ENCODE measurements at places on chromosomes 2 and 18.

- peak; percentile 23 for DNase-seq
These were observed 2.4 kb downstream of the ALK start for GRCh38 chr2:29918941-29919340.

DNA sequence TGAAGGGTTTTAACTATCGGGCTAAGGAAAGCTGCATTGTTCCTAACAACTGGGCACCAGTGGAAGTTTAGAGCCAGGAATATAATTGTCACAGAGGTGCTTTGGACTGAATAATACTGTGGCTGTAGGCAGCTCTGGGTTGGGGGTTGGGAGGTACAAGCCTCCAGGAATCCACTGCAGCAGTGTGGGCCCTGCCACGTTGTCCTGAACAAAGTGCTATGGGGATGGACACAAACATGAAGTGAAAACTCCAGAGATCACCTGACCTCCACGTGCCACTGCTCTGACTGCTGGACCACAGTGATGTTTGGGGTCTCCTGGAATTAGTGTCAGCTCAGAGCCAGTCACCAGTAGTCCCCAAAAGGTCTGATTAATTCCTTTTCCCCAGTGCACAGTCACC is 110.9 kb downstream of the BCL2 start:
- DNase-seq = peak; percentile 49

- no peak for DNase-seq
These were observed 94.0 kb downstream of the PXDN start for GRCh38 chr2:1650085-1650872.

GRCh38 chr2:20929721-20930120 is 106.8 kb upstream of the LDAH start:
- no peak for DNase-seq

DNA sequence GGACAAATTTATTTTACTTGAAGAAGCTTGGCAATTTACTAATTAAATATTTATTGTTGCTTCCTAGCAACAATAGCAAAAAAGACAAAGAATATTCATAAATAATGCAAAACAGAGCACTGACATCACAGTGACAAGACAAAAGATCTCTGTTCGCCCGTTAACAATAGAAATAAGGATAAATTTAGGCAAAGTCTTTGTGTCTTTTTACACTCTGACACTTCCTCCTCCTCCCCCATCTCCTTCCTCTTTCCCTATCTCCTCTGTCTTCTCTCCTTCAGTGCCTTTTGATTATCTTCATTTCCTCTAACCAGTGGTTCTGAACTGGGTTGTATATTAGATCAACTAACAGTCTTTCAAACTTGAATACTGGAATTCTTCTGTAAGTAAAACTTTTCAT is 808.4 kb downstream of the ERBB4 start:
- DNase-seq = no peak

- DNase-seq = peak; percentile 65
These were observed 82.3 kb downstream of the UPP2 start for GRCh38 chr2:158184001-158184400.

GRCh38 chr2:181836583-181836982 is 54.9 kb upstream of the ITPRID2 start:
- no peak for DNase-seq

- no peak for DNase-seq
These were observed 134.4 kb downstream of the SETBP1 start for GRCh38 chr18:44815108-44815507.

GRCh38 chr2:207072571-207072970 is 93.2 kb downstream of the KLF7 start:
- DNase-seq = no peak

DNA sequence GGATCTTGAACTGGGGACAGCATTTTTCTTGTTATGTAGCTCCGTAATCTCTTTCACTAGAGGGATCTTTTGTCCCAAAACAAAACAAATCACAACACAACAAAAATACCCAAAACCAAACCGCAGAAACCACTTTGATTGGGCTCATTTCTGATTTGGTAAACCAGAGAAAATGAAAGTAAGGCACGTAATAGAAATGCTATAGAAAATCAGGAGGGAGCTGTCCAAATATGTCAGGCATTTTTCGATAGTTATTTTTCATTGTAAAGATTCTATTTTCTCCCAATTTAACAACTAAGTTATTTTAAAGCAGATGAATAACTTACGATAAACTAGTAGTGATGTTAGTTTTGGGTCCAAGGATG is 406.5 kb downstream of the XIRP2 start:
- DNase-seq = no peak

- no peak for DNase-seq
These were observed 76.9 kb downstream of the WDSUB1 start for GRCh38 chr2:159209341-159210306.

- DNase-seq = peak; percentile 1
These were observed 65.8 kb downstream of the RBMS1 start for GRCh38 chr2:160427629-160428404.
